Heart left ventricle (tissue), 16 donors: ENCODE measurements at places on chromosomes 1 and 21. TPM values are rescaled to one million over a fixed set of nuclear protein-coding genes. Genes with fewer than 3 reads are reported as not detected.

- no peak overlapping the region for H3K27ac ChIP-seq
- no peaks in the 10 kb centered on the region for H3K36me3 ChIP-seq
- no peak for DNase-seq
- H3K27me3 ChIP-seq: no peaks in the 10 kb centered on the region
- no peaks in the 10 kb centered on the region for H3K4me1 ChIP-seq
Measured at GRCh38 chr1:214557952-214558735, 6.7 kb upstream of the PTPN14 start.

- no peaks in the 10 kb centered on the region for H3K36me3 ChIP-seq
- peak; percentile 62 for DNase-seq
- H3K4me3 ChIP-seq: no peak overlapping the region
- no peaks in the 10 kb centered on the region for H3K27me3 ChIP-seq
- no peaks in the 10 kb centered on the region for H3K4me1 ChIP-seq
Measured at GRCh38 chr1:82586473-82586872, 785.7 kb downstream of the ADGRL2 start.

- H3K4me1 ChIP-seq: no peaks in the 10 kb centered on the region
- no peaks in the 10 kb centered on the region for H3K36me3 ChIP-seq
Measured at GRCh38 chr1:58011978-58012377, 534.5 kb downstream of the OMA1 start.

DNA sequence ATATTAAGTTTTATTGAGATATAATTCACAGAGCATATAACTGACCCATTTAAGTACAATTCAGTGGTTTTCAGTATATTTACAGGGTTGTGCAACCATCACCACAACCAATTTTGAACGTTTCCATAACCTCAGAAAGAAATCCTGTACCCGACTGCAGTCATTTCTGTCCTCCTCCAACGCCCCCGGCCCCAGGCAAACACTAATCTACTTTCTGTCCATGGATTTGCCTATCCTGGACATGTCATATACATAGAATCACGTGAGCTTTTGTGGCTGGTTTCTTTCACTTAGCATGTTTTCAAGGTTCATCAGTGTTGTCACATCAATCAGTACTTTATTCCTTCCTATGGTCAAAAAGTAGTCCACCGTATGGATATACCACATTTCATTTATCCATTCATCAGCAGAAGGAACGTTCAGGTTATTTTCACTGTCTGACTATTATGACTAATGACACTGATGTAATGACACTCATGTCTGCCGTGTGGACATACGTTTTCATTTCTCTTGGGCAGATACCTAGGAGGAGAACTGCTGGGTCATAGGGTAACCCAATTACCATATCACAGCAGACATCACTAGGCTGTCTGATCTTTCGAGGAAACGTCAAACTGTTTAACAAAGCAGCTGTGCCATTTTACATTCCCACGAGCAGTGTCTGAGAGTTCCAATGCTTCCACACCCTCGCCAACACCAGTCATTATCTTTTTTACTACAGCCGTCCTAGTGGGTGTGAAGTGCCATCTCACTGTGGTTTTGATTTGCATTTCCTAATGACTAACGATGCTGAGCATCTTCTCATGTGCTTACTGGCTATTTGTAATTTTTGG, 30.8 kb downstream of the MRPL37 start:
- H3K4me1 ChIP-seq: peaks cover 6% of the 10 kb centered on the region
- H3K27ac ChIP-seq: no peak overlapping the region
- DNase-seq: no peak
- no peak overlapping the region for H3K4me3 ChIP-seq
- H3K27me3 ChIP-seq: no peaks in the 10 kb centered on the region

DNA sequence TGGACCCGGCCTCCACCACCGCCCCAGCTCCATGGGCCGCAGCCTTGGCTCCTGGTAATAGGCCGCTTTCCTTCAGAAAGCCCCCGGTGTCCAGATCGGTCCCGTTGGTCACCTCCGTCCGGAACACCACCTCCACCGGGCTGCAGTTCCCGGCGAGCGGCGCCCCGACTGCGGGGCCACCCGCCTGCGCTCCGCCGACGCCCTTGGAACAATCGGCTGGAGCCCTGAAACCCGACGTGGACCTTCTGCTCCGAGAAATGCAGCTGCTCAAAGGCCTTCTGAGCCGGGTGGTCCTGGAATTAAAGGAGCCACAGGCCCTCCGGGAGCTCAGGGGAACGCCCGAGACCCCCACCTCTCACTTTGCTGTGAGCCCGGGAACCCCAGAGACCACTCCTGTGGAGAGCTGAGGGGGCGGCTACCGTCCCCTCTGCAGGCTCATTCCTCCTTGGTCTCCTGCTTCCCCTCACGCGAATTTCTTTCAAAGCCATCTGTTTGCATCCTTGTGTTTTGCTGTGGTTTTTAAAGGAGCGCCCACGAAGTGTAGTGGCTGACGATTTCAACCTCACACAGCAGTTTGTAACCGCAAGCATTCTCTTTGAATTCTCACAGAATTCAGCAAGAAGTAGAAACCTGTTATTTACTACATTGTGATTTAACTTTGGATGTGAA, 6.0 kb downstream of the FCRLB start:
- no peak for DNase-seq
- peak overlapping the region; percentile 88 for H3K27ac ChIP-seq
- H3K4me3 ChIP-seq: peak overlapping the region; percentile 50
- peaks cover 12% of the 10 kb centered on the region for H3K4me1 ChIP-seq
- peaks cover 2% of the 10 kb centered on the region for H3K27me3 ChIP-seq

FNDC5 gene
- total RNA-seq: 46.7 TPM
